Suprapubic skin (tissue), 4 donors: ENCODE measurements at places on chromosomes 11 and 22. TPM values are rescaled to one million over a fixed set of nuclear protein-coding genes. Genes with fewer than 3 reads are reported as not detected.
A peak's percentile ranks its signal among the peaks of the same experiment; 100 is the strongest.

OR6A2 gene
- not detected for total RNA-seq

NRXN2 gene
- 0.21 TPM for total RNA-seq

NXPE4 gene
- not detected for total RNA-seq

OR51T1 gene
- not detected for total RNA-seq

PATE4 gene
- not detected for total RNA-seq

TRIM49 gene
- total RNA-seq, result not detected

SCN2B gene
- total RNA-seq, result not detected

ELFN2 gene
- total RNA-seq, result 0.59 TPM

GGT5 gene
- total RNA-seq, result 16.6 TPM

DRD4 gene
- total RNA-seq, result not detected

DHCR7 gene
- 41.8 TPM for total RNA-seq

RGL4 gene
- not detected for total RNA-seq

OR51B5 gene
- not detected for total RNA-seq

KCNJ11 gene
- total RNA-seq, result 1.7 TPM

GRCh38 chr22:22878801-22879674 lies 8.6 kb upstream of the IGLL5 start:
- DNase-seq, result no peak

- DNase-seq, result no peak
Observed at GRCh38 chr22:33117821-33118220, 59.6 kb upstream of the SYN3 start.

DNA sequence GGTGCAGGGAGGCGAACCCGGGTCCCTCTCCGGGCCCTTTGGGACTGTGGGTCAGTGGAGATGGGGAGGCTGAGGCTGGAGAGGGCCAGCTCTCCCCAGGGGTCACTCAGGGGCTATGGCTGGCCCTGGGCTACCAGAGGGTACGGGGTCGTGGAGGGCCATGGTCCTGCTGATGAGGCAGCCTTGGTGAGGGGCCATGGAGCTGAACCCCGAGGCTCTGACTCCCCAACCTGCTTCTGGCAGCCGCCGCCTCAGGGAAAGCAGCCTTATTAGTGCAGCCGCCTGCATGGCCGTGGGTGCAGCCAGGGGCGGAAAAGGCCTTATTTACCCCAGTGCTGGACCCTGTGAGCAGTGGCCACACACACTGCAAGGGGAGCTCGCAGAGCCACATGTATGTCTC lies 139.4 kb downstream of the MIAT start:
- no peak for DNase-seq

- DNase-seq, result peak; percentile 25
Observed at GRCh38 chr22:36267896-36268485, 15.1 kb downstream of the APOL1 start.

GRCh38 chr11:100141201-100141600 lies 545.9 kb upstream of the ARHGAP42 start:
- DNase-seq, result no peak

DNA sequence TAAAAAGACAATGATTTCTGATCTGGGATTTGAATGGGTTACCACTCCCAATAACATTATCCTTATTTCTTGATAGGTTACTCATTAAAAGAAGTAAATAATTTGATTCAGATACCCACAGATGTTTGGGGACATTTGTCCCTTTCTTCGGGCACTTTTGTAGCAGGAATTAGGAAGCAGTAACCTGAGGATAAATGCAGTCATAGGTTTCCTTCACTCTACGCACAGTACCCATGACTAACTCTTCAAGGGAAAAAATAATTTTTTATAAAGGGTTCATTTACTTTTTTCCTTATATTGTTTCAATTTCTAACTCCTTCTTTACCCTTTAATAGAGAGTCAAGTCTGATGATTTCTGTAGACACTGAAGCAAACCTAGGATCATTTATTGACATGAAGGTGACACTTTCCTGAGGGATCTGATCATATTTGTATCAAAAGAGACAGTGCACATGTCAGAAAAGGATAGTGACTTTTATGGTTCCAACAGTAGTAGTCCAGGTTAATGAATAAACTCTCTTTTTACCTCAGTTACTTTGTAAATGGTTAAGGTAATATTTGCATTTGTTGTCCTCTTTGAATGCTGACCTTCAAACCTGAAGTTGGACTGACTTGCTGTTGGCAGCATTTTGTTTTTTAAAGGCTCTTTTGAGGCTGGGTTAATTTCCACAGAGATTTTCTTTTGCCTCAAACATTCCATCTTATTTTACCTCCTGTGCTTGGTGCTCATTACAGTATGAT lies 1072.0 kb downstream of the LRRC4C start:
- no peak for DNase-seq

DNA sequence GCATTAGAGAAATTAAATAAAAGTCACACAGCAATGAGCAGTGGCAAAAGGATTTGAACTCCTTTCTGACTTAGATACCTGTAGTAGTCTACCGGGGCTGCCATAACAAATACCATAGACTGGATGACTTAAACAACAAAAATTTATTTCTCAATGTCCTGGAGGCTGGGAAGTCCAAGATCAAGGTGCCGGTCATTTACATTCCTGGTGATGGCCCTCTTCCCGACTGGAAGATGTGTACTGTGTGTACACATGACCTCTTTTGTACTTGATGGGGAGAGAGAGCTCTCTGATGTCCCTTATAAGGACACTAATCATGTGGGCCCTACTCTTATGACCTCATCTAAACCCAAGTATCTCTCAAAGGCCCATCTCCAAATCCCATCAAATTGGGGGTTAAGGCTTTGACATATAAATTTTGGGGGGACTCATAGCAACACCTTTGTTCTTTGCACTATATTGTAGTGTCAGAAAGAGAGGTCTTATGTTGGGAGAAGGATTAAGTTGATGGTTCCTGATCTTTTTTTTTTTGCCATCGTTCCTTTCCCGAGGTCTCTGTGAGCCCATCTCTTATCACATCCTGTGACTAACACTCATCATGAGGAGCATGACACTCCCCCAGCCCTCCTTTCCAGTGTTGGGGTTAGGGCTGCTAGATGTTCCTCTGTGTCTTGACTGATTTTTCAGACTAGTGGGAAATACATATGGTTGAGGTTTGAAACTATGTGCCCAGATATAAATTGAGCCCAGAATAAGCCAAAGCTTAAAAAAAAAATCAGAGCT lies 104.3 kb downstream of the TRAF6 start:
- DNase-seq, result no peak

GRCh38 chr11:92125321-92125720 lies 99.3 kb upstream of the FAT3 start:
- DNase-seq, result no peak

DNA sequence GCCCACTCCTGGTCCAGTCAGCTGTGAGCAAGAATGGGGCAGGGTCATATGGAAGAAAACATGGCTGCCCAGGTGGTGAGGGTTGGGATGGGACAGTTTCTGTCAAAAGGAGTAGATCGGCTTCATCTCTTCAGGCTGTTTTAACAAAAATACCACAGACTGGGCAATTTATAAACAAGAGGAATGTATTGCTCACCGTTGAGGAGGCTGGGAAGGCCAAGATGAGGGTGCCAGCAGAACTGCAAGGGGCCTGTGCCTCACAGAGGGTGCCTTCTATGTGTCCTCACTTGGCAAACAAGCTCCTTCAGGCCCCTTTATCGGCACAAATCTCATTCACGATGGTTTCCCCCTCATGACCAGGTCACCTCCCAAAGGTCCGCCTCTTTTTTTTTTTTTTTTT lies 18.1 kb upstream of the RELT start:
- DNase-seq, result no peak

- DNase-seq, result no peak
Observed at GRCh38 chr11:124627546-124627945, 4.9 kb downstream of the TBRG1 start.

DNA sequence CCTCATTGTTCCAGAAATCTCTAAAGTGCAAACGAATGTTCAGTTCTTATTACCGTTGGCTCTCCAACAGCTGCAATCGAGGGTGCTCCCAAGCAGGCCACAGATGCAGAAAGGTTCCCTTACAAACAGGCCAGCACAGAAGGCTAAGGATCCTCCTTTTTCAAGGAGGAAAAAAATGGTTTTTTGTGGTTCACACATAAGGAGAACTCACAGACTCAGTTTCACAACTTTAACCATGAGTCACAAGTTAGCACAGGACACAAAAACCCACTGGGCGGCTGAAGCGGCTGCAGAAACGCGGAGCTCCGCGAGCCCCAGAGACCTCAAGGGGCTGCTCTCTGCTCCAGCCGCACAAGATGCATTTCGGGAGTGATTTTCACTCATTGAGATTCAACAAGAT lies 98.2 kb upstream of the PRR5 start:
- DNase-seq, result no peak

DNA sequence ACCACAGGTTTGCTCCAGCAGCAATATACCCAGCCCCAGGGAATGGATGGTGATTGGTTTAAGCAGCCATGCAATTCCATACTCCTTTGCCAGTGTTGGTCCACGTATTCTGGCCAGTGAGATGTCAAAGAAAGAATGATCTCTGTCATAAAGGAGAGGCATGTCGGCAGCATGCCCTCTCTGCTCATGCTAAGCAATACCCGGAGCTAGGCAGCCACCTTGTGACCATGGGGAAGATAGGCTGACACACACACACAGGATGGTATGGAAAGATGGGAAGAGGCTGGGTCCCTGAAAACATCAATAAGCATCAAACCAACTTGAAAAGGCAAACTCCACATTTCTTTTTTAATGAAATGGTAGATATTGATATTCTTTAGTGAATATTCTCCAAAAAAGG lies 5.1 kb downstream of the ABCC8 start:
- no peak for DNase-seq

DNA sequence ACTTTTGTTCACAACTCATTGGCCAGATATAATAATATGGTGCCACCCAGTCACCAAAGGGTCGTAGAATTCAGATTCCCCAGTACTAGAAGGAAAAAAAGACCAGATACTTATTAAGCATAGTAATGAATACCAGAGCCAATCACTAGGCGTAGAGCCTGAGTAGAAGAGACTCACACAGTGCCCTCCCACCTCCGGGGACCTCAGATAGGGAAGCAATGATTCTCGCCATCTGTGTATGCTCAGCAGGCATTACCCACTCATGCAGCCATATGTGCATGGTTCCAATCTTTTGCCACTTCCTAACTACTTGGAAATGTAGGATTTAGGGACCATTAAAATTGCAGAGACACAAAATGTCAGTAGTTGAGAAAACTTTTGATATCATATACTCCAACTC lies 85.3 kb downstream of the C11orf87 start:
- DNase-seq, result no peak

- DNase-seq, result no peak
Observed at GRCh38 chr11:66476173-66476840, 3.9 kb upstream of the DPP3 start.

- DNase-seq, result no peak
Observed at GRCh38 chr11:68383976-68384501, 71.6 kb downstream of the LRP5 start.

GRCh38 chr11:22343371-22344032 lies 5.3 kb downstream of the SLC17A6 start:
- no peak for DNase-seq

DNA sequence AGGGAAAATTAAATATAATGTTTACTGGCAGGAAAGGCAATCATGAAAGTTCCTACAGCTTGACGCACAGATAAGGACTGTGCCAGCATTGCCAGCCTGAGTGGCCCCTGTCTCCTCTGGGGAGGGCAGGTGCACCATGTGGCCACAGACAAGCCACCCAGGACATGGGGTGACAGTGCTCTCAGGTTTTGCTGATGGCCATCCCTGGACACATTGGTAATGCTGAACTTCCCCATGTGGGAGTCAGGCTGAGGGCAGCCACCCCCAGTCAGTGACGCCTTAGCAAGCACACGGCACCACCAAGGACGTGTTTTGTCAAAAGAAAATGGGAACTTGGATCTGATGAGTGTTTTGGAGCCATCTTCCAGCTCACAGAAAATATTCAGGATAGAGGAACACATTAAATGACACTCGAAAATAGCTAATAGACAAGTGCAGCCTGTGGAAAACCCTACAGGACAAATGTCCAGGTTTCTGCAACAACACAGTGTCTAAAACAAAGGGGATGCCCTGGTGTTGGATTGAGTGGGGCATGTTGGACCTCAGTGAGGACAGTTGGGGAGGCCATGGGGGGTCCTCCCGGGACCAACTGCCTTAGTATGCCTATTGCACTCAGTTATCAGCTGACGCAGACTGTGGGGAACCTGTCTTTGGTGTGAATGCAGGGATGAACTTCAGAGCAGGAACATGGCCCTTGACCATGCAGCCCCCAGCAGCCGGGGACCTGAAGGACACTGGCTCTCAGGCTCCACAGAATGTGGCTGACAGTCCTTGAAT lies 1450.5 kb downstream of the BRD1 start:
- DNase-seq, result no peak

DNA sequence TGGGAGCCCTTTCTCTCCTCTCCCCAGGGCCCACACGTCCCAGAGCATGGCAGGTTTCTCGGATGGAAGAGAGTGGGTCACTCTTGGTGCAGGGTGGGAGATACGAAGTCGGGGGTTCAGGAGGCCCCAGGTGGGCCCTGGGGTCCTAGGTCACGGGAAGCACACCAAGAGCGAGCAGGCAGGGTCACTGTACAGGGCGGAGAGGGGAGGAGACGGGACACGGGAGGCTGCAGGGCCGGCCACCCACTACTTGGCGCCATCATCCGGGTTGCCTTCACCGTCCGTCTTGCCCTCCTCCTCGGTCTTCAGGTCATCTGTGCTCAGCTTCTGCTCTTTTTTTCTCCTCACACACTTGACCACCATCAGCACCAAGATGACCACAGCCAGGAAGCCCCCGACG lies 9.8 kb downstream of the SCN2B start:
- no peak for DNase-seq

- no peak for DNase-seq
Observed at GRCh38 chr11:18775492-18776292, 15.9 kb downstream of the PTPN5 start.

- DNase-seq, result no peak
Observed at GRCh38 chr11:57073128-57073527, 84.4 kb downstream of the OR5AK2 start.

GRCh38 chr11:97772705-97773104 lies 1248.0 kb upstream of the CNTN5 start:
- no peak for DNase-seq
